BJ (cell line): ENCODE measurements at places on chromosomes 6 and 20.

DNA sequence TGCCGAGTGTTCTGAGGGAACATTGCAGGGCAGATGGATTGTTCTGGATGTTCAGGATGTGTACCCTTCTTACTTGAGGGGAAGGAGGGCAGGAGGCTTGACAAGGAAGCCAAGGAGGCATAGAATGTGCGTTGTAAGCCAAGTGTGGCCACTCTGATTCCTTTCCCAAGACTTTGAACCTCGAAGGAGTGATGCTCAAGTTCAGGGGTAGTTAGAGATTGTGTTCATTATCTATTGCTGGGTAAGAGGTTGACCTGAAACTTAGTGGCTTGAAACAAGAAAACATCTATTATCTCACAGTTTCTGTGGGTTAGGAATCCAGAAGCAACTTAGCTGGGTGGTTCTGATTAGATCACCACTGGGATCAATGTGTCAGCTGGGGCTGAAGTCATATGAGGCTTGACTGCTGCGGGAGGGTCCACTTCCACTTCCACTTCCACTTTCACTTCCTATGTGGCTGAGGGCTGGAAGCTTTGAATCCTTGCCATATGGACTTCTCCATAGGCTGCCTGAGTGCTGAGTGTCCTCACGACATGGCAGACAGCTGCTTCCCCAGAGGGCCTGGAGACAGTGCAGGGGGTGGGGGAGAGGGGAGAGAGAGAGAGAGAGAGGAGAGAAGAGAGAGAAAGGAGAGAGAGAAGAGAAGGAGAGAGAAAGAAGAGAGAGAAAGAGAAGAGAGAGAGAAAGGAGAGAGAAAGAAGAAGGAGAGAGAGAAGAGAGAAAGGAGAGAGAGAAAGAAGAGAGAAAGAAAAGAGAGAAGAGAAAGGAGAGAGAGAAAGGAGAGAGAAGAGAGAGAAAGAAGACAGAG is 6.9 kb upstream of the CD40 start:
- DNase-seq: no peak

DNA sequence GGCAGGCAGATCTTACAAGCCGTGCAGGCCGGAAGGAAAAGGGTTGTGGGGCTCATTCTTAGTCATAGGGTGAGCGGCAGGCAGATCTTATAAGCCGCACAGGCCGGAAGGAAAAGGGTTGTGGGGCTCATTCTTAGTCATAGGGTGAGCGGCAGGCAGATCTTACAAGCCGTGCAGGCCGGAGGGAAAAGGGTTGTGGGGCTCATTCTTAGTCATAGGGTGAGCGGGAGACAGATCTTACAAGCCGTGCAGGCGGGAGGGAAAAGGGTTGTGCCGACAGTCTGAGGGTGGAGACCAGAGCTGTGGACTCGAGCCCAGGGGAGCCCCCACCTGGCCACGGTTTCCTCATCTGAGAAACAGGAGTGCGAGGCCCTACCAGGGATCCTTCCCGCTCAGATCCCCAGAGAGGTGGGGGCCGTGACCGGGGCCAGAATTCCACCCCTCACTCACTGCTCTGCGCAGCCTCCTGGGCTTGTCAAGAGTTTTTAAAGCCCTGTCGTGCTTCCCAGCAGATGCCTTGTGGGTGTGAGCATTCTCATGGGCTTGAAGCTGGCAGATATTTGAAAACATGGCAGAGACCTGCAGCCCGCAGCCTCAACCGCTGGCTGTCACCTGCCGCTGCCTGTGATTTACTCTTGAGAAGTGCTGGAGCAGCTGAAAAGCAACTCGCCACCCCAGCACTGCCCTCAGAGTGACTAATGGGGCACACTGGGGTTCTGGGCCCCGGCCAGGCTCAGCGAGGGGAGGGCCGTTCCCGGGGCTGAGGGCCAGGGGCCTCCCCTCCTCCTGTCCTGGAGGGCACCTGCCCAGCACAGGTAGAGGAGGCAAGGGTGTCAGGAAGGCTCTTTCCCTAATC is 31.9 kb downstream of the NTSR1 start:
- peak; percentile 59 for DNase-seq

GRCh38 chr6:151290877-151291721 is 51.3 kb downstream of the AKAP12 start:
- DNase-seq: no peak

DNA sequence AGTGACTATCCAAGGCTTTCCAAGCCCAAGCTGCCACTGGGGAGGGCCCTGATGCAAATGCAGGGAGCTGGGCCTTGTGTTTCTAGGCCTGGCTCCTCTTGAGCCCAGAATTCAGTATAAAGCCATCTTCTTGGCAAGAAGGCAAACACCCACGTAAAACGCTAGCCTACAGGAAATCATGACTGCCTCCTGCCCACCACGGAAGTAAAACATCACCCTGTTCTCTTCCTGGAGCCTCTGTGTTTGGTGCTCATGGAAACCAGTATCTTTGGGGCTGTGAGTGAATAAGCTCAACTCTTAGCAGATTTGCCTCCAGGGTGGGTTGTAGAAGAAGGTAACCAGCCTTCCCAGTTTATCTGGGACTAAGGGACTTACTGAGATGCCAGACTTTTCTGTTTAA is 271.0 kb downstream of the ZNF217 start:
- DNase-seq: no peak

DNA sequence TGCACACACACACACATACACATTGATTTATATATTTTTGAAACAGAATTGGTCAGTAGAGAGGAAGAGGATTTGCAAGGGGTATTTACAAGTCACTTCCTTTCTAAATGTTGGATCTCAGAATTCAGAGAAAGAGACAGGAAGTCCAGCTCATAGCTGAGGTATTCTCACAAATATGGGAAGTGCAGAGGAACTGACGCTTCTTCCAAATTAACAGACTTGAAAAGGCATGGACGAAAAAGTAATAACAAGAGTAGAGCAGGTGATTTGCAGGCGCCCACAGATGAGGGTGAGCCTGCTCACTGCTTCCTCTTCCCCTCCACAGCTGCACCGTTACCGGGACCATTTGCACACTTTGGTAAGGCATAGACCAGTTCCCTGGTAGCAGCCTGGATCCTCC is 246.4 kb downstream of the PHACTR1 start:
- DNase-seq: no peak

DNA sequence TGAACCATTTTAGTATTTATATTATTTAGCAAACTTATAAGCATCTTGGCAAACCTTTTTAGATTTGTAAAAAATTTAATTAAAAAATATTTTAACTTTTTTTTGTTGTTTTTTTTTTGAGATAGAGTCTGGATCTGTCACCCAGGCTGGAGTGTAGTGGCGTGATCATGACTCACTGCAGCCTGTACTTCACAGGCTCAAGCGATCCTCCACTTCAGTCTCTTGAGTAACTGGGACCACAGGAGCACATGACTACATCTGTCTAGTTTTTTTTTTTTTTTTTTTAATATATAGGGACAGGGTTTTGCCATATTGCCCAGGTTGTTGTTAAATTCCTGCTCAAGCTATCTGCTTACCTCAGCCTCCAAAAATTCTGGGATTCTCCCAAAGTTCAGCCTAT is 161.1 kb downstream of the EYS start:
- no peak for DNase-seq

GRCh38 chr6:127635091-127635490 is 58.1 kb downstream of the C6orf58 start:
- DNase-seq: no peak

DNA sequence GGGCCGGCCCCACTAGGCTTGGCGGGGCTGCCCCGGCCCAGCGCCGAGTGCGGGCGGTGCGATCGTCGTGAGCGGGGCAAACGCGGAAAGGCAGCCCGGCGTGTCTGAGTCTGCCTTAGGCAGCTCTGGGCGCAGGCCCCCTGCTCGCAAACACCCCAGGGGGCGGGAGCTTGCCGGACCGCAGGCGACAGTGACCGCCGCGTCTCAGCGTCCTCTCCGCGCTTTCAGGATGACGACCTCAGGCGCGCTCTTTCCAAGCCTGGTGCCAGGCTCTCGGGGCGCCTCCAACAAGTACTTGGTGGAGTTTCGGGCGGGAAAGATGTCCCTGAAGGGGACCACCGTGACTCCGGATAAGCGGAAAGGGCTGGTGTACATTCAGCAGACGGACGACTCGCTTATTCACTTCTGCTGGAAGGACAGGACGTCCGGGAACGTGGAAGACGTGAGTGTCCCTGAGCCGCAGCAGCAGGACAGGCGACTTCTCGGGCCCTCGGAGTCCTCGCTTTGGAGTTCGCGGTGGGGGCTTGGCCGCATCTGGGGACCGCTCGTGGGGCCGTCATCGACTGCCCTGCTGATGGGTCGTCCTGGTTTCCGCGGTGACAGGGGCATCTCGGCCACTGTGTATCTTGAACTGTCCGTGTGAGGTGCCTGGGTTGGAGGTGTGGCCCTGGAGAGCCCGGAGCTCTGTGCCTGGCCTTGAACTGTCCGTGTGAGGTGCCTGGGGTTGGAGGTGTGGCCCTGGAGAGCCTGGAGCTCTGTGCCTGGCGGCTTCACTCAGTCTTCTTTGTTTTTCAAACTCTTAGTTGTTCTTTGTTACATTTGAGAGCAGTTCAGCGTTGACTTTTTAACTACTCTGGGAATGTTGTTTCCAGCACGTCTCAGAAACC is 786 bp downstream of the ADRM1 start:
- no peak for DNase-seq

GRCh38 chr6:94559829-94560537 is 1017.4 kb upstream of the MANEA start:
- DNase-seq: no peak

DNA sequence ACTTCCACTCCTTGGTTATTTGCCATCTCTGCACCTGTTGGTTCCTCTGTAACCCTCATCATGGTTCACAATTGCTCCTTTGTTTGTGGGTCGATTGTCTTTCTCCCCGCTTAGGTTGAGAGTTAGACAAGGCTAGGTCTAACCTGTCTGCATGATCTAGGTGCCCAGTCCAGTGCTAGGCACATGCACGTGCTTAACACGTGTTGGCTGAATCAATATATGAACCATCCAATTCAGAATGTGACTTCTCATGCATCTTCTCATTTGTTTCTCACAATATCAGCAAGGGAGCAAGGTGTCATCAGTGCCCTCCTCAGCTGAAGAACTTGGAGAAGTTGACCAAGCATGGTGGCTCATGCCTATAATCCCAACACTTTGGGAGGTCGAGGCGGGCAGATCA is 36.9 kb upstream of the CTNNBL1 start:
- no peak for DNase-seq

GRCh38 chr20:49339123-49339522 is 61.3 kb upstream of the ZNFX1 start:
- no peak for DNase-seq

DNA sequence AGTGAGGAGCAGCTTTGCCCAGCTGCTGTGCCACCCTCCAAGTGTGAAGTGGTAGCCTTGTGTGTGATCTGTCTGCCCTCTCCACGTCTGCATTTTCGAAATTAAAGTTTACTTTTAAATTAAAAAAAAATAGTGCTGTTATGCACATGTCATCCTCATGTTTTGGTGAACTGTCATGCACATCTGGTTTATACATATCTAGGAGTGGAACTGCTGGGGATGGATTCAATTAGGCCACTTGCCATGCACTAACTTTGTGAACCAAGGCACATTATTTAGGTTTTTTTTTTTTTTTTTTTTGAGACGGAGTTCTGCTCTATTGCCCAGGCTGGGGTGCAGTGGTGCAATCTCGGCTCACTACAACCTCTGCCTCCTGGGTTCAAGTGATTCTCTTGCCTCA is 3.6 kb downstream of the GTSF1L start:
- peak; percentile 7 for DNase-seq

- no peak for DNase-seq
These were observed 24.7 kb upstream of the RALGAPA2 start for GRCh38 chr20:20737158-20737557.

GRCh38 chr6:129203190-129203900 is 320.4 kb downstream of the LAMA2 start:
- no peak for DNase-seq

DNA sequence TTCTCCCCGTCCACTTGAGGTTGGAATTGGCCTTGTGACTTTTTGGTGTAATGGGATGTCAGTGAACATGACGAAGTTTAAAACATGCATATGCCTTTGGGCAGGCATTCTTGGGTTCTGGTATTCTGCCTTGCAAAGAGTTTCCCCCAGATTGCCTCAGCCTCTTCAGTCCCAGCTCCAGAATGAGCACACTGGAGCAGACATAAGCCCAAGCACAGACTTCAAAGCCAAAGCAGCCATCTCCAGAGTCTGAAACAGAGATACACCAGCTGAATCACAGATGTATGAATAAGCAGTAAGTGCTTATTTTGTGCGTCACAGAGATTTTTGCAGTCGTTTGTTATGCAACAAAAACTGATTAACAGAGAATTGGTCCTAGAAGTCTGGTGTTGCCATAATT is 546.0 kb downstream of the FRK start:
- peak; percentile 87 for DNase-seq

DNA sequence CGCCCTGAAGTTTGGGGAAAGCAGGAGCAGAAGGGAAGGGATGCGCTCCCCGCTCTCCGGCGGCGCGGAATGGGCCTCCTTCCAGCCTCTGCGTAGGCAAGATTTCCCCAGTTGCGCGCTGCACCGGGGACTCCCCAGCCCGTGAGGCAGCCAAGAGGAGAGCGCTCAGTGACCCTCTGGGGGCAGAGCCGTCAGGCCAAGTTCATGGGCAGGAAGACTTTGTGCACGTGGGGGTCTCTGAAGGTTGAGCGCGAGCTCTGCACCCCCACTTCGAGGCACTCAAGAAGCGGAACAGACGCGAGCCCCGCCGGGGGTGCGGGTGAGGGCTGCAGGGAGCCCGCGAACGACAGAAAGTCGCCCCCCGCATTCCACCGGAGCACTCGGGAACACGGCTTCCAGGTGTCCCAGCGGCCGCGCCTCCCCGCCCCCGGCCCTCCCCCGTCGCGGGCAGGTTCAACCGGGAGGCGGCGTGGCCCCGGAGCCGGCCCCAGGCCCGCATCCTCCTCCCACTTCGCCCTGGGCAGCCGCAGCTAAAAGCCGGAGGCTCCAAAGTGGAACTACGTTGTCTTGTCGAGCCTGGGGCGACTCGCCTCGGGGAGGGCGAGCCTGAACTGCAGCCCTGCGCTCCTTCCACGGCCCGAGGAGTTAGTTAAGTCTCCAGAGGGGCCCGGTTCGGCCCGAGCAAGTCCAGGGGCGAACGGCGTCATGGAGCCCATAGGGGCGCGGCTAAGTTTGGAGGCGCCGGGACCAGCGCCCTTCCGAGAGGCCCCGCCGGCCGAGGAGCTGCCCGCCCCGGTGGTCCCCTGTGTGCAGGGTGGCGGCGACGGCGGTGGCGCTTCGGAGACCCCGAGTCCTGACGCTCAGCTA is at the start of gene PPP1R3G:
Gene PPP1R3G (plus strand): TSS at position 561 of the 867 bp plus-strand sequence. CDS start 145 bp downstream, at position 706.
- DNase-seq: no peak

GRCh38 chr6:149046822-149047246 is 270.7 kb upstream of the TAB2 start:
- DNase-seq: no peak

DNA sequence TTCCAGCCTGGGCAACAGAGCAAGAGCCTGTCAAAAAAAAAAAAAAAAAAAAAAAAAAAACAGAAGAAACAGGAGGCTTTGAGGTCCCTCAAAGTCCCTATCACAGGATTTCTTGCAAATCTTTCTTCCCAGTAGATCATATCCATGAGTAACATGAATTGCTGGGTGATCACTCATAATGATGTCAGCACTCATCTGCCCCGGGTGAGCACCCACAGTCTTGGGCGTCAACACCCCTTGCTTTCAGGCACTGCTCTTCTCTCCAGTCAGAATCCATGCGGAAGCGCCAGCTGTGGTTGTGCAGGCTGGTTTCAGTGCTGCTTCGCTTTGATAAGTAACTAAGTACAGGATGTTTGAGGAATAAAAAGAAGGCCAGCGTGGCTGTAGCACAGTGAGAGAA is 40.2 kb upstream of the INSM1 start:
- no peak for DNase-seq
